ENCODE measurements at places on chromosomes 13 and 19.

GRCh38 chr13:50222569-50223332 lies 207.5 kb downstream of the KCNRG start:
- H3K4me3 ChIP-seq: no peak overlapping the region
- no peak for DNase-seq
- no peaks in the 10 kb centered on the region for H3K27me3 ChIP-seq
- no peaks in the 10 kb centered on the region for H3K36me3 ChIP-seq
- H3K4me1 ChIP-seq: peaks cover 34% of the 10 kb centered on the region
- peak overlapping the region; percentile 10 for H3K27ac ChIP-seq

DNA sequence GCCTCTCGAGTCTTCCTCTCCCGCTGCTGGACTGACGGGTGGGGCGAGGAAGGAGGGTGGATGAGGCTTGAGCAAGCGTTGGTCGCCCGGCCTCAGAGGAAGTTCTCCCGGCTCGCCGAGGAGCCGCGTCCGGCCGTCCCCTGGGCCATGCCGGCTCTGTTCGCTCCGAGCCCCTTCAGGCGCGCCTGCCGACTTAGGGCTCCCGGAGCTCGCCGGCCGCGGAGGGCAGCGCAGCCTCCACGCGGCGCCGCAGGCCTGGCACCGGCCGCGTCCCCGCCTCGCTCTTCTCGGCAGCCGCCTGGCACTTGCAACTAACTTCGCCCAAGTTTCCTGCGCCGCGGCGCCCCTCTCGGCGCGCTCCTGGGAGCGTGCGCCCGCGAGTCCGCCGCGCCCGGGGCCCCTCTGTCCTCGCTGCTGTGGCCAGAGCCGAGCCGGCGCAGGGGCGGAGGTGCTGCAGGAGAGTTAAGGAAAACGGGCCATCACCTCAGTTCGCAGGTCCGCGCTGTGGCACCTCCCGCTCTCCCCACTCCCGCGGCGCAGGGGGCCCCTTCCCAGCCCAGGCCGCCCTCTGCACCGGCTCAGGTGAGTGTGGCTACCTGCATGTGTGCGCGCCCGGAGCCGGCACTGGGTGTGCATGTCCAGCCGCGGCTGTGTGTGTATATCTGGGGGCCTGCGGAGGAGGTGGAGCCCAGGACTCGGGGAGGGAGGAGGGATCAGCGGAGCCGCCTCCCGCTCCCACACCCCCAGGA lies 641 bp upstream of the SOX21 start:
- H3K27me3 ChIP-seq: peaks cover 61% of the 10 kb centered on the region
- no peak overlapping the region for H3K4me3 ChIP-seq
- no peaks in the 10 kb centered on the region for H3K36me3 ChIP-seq
- peaks cover 17% of the 10 kb centered on the region for H3K4me1 ChIP-seq
- DNase-seq: no peak
- H3K27ac ChIP-seq: no peak overlapping the region

GRCh38 chr13:42497798-42498197 lies 76.2 kb upstream of the TNFSF11 start:
- DNase-seq: no peak
- H3K4me3 ChIP-seq: no peak overlapping the region
- no peaks in the 10 kb centered on the region for H3K36me3 ChIP-seq
- H3K27ac ChIP-seq: no peak overlapping the region
- H3K27me3 ChIP-seq: no peaks in the 10 kb centered on the region

DNA sequence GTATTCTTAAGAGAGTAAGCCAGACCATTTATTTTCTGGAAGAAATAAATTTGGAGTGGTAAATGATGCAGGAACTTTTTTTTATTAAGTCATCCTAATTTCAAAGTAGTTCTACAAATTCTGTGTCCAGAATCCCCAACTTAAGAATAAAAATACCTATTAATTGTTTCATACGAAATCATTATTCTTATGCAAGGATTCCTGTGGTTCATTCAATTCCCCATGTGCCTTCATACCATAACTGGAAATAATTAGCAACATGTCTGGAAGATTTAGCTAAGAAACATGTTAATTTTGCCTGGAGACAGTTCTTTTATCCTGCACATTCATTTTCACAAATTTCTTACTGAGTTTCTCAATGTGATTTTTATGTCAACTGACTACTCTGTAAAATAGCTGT lies 408.6 kb downstream of the PCDH9 start:
- DNase-seq: no peak
- H3K27me3 ChIP-seq: no peaks in the 10 kb centered on the region
- H3K36me3 ChIP-seq: no peaks in the 10 kb centered on the region
- H3K4me3 ChIP-seq: no peak overlapping the region
- peaks cover under 1% of the 10 kb centered on the region for H3K4me1 ChIP-seq
- no peak overlapping the region for H3K27ac ChIP-seq

DNA sequence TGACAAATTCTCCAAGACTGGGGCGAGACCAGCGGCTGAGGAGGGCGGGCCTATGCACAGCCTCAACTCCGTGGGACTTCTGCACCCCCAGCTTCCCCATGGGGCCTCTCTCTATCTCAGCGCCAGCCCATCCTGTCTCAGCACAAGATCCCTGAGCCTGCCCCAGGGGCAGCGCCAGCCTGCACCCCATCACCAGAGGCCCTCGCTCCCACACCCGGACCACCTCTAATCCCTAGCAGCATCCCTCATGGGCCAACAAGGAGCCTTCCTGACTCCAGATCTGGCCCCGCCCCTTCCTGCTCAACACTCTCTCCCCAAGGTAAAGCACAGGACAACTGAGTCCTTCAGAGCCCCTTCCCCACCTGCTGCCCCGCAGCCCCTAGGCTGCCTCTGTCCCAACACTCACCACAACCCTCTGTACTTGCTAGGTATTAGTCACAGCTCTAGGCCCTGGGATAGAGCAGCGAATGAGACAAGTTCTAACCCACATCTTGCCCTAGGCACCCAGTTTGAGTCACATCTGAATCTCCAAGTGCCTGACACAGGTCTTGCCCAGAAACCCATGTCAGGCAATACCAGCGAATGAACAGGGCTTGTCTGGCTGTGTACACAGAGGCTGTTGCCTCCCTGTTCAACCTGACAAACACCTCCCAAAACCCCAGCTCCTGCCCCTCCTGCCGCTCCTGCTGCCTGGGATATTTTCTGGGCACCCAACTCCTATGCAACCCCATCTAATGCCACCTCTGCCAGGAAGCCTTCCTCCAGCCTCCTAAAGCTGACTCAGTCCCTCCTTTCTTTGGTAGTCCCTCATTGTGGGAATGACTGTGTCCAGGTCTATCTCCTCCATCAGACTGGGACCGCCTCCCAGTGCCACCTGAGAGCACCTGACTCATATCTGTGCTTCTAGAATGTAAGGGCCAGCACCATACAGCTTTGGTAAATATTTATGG lies 18.6 kb downstream of the GRIK5 start:
- no peak overlapping the region for H3K4me3 ChIP-seq
- H3K36me3 ChIP-seq: no peaks in the 10 kb centered on the region
- no peak for DNase-seq
- peaks cover 7% of the 10 kb centered on the region for H3K4me1 ChIP-seq
- H3K27ac ChIP-seq: no peak overlapping the region
